ENCODE measurements at places on chromosomes 3 and 15.

GRCh38 chr3:143002727-143003126 is 1.4 kb downstream of the U2SURP start:
- DNase-seq: no peak

DNA sequence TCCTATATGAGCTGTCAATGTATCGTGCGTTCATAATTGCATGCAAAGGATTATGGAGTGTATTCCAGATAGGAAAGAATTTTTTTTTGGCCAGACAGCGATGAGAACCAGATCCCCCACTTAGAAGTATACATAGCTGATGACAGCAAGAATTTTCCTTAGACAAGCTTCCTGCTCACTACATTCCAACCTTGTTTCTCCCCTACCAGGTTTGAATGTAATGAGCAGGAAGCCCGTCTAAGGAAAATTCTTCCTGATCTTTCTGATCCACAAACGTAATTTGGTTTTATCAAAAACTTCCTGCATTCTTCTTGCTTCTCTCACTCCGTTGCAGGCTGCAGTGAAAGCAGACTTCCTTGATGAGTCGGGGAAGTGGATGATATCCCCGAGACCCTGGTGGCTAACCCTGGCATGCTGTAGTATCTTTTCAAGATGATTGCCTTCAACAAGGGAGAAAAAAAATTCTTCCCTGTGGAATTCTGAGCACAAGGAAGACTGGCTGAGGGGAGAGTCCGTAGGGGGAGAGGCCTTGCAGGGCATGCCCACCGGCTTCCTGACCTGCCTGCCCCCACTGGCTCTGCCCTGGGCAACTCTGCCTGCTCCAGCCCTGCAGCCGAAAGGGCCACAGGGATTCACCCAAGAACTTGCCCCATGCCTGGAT is 243.1 kb downstream of the TLE3 start:
- peak; percentile 99 for DNase-seq

GRCh38 chr15:91055548-91056331 is 33.3 kb upstream of the VPS33B start:
- peak; percentile 52 for DNase-seq

GRCh38 chr3:32844914-32845313 is 27.1 kb downstream of the TRIM71 start:
- DNase-seq: no peak

GRCh38 chr3:124174476-124174875 is 182.6 kb upstream of the ROPN1 start:
- peak; percentile 17 for DNase-seq

GRCh38 chr3:37504583-37505357 is 330.4 kb upstream of the LRRFIP2 start:
- DNase-seq: no peak

DNA sequence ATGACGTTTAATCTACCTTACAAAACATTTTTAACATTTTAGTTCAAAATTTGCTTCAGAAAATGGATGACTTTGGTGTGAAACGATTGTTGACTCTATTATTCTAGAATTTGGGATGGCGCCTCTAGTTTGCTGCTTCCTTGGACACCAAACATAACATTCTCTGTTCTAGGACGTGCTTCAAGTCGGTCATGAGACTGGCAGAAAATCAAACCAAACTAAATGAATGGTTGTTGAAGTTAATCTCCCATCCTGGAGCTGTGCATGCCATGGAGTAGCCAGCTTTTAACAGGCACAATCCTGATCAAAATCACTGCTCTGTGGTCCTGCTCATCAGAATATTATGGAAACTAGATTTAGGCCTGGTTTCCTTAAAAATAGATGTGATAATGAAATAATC is 9.6 kb upstream of the LRRFIP2 start:
- no peak for DNase-seq
